ENCODE measurements at places on chromosomes 6 and 20. TPM values are rescaled to one million over a fixed set of nuclear protein-coding genes. Genes with fewer than 3 reads are reported as not detected.

The IRAK1BP1 gene
- 23.2 TPM for total RNA-seq

The SNPH gene
- 21.6 TPM for total RNA-seq

The SLC17A3 gene
- total RNA-seq = not detected

The SAPCD1 gene
- total RNA-seq = 0.82 TPM

The RNF217 gene
- total RNA-seq = 17.1 TPM

- no peak for DNase-seq
These were observed 502.1 kb upstream of the SOX4 start for GRCh38 chr6:21091411-21091810.

GRCh38 chr6:12929678-12930077 is 213.1 kb downstream of the PHACTR1 start:
- no peak for DNase-seq

GRCh38 chr6:107668743-107669474 is 155.2 kb downstream of the SCML4 start:
- no peak for DNase-seq

- DNase-seq = no peak
These were observed 13.8 kb downstream of the VAPB start for GRCh38 chr20:58402827-58403226.

GRCh38 chr6:165439928-165440554 is 130.6 kb upstream of the C6orf118 start:
- DNase-seq = peak; percentile 14

GRCh38 chr20:6420336-6420735 is 297.5 kb upstream of the FERMT1 start:
- DNase-seq = no peak

- no peak for DNase-seq
These were observed 96.6 kb downstream of the TMEM242 start for GRCh38 chr6:157226761-157227160.

GRCh38 chr6:113959235-113959634 is 11.7 kb downstream of the HDAC2 start:
- no peak for DNase-seq

DNA sequence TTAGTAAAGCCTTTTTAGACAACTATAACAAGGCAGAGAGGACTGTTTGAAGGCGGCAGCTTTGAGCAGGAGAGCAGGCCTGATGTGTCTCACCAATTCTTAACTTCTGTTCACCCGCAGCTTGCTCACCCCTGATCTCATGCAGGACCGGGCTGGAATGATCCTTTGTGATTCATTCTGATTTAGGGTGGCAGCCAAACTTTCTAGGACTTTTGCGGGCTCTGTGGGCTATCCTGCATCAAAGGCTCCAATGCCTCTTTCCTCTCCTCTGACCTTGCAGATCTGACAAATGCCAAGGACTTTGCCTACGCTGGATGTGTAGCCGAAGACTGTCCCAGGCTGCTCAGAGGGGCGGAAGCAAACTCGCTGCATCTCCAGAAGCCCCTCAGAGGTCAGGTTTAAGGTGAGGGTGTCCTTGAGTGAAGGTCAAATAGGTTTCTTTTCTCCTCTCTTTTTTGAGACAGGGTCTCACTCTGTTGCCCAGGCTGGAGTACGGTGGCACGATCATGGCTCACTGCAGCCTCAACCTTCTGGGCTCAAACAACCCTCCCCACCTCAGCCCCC is 72.3 kb downstream of the VEGFA start:
- no peak for DNase-seq

DNA sequence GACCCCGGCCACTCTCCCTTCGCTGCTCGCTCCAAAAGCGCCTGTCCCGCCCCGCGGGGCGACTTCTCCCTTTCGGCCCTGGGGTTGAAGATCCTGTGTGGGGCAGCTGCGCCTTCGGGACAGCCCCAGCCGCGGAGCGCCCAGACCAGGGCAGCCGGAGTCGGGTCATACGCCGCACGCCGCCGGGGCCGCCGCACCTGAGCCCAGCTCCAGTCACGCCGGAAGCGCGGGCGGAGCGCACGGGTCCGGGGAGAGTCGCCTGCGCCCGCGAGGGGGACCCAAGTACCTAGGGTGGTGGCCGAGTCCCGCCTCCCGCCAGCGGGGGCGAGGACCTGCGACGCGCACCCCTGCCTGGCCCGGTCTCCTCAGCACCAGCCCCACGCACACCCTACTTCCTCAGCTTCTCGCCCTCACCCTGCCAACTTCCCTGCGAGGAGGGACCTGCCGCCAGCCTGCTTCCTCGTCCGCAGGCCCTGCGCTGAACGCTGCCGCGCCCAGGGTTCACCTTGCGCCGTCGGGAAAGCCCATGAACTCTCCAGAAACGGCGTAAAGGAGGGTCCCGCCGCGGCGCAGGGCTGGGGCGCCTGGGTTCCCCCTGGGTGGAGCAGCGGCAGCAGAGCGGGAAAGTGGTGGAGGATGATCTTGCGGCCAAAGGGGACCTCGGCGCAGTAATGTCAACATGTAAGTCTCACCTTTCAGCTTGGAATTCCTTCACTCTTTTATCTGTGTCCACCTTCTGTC is at the start of gene ADGRG6:
TSS of gene ADGRG6 (plus strand) at position 357 of the 741 bp plus-strand sequence. CDS start at position 680, 323 bp downstream.
- peak; percentile 36 for DNase-seq

DNA sequence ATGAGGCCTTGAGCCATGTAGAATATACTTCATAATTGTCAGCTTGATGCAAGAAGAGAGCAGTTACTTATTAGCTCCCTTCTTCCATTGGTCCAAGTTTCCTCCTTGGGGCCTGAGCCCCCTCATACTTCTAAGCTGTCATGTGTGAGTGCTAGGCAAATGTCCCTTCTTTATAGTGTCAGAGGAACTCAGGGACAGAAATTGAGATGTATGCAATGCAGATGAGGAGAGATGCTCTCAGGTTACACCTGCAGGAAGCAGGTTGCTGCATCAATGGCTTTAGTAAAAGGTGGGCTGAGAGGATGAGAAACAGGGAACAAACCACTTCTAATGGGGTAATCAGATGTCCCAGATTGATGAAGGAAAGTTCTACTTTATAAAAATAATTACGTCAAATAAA is 6.7 kb upstream of the PDSS2 start:
- no peak for DNase-seq

GRCh38 chr6:85537055-85537494 is 56.6 kb downstream of the SNX14 start:
- DNase-seq = peak; percentile 2

DNA sequence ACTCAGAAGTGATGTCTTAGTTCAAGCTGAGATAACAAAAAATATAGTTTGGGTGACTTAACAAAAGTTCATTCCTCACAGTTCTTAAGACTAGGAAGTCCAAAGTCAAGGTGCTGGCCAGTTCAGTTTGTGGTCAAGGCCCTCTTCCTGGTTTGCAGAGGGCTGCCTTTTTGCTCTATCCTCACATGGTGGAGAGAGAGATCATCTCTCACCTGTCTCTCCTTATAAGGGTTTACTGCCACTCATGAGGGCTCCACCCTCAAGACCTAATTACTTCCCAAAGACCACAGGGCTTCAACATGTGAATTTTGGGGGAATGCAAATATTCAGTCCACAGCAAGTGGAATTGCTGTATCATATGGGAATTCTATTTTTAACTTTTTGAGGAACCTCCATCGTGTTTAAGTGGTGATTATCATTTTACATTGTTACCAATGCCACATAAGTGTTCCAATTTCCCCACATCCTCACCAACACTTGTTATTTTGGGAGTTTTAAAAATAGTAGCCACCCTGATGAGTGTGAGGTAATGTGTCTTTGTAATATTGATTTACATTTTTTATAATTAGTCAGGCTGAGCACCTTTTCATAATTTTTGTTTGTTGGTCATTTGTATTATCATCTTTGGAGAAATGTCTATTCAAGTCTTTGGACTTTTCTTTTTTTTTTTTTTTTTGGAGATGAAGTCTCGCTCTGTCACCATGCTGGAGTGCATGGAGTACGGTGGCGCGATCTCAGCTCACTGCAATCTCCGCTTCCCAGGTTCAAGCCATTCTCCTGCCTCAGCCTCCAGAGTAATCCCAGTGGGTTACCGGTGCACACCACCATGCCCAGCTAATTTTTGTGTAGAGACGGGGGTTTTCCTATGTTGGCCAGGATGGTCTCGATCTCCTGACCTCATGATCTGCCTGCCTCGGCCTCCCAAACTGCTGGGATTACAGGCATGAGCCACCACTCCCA is 112.2 kb downstream of the SESN1 start:
- DNase-seq = no peak

- no peak for DNase-seq
These were observed 64.6 kb downstream of the RNF144B start for GRCh38 chr6:18451756-18452155.

DNA sequence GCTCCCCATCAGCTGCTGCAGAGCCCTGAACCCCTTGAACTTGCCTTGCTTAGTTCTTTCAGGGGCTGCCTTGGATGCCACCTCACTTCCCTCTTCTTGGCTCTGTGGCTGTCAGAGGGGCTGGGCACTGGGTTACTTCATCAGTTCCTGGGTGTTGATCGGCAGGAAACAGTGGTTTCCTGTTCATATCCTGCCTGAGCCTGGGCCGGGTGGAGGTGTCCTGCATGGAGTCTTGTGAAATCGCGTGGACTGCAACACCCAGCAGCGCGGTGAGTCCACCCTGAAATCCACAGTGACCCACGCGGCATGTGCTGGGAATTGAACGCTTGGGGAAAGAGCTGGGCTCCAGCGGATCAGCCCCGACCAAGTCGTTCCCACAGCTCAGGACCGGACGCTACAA is 97.5 kb downstream of the CDH26 start:
- no peak for DNase-seq

DNA sequence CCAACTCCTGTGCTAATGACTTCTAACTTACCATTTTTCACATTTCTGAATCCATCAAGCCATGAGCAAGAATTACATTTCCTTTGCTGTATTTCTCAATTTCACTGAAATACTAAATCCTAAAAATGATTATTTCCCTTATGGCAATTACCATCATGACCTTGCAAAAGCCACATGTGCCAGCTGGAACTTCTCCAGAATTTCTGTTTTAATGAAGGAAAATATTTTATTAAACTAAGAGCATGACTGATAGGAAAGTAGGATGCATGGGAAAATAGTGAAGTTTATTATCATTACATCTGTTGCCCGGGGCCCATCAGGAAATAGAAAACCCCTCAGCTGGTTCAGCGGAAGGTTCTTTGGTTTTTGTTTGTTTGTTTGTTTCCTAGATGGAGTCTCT is 14.4 kb upstream of the TMEM242 start:
- DNase-seq = no peak

GRCh38 chr20:37986044-37986858 is 47.0 kb downstream of the TTI1 start:
- DNase-seq = no peak

- DNase-seq = no peak
These were observed 12.3 kb downstream of the MAP3K7 start for GRCh38 chr6:90574610-90575009.

- no peak for DNase-seq
These were observed 5.6 kb downstream of the ARID1B start for GRCh38 chr6:156782691-156783320.

GRCh38 chr6:158912655-158913054 is 87.3 kb downstream of the RSPH3 start:
- DNase-seq = no peak

DNA sequence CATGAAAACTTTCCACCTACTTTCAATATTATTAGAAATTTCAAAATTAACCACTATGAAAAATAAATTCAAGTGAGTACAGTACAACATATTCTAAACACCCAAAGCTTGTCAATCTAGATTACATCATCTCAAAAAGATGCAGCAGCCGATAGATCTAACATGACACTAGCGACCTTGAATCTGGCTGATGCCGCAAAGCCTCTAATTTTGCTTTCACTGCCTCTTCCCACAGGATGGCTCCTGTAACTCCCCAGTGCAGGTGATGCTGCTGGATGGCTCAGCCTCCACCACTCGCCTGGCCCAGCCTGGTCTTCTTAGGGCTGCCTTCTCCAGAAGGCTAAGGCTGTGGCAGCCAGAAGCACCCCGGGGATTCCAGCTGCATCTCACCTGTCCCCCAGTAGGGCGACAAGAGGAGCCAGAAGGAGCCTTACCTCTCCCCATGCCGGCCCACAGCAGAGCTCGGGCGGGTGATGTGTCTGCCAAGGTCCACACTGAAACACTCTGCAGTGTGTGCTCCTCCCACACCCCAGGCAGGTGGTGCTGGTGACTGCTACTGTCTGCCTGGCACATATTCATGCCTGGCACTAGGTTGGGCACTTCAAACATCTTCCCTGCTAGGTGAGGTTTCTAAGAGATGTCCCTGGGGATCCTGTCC is 82.1 kb downstream of the SLC23A2 start:
- no peak for DNase-seq

GRCh38 chr6:81002126-81002525 is 750.4 kb downstream of the TENT5A start:
- no peak for DNase-seq

- no peak for DNase-seq
These were observed 57.1 kb upstream of the CEP162 start for GRCh38 chr6:84284428-84285049.
